CMK (cell line): ENCODE measurements at places on chromosomes 13 and 19.
A peak's percentile ranks its signal among the peaks of the same experiment; 100 is the strongest.

DNA sequence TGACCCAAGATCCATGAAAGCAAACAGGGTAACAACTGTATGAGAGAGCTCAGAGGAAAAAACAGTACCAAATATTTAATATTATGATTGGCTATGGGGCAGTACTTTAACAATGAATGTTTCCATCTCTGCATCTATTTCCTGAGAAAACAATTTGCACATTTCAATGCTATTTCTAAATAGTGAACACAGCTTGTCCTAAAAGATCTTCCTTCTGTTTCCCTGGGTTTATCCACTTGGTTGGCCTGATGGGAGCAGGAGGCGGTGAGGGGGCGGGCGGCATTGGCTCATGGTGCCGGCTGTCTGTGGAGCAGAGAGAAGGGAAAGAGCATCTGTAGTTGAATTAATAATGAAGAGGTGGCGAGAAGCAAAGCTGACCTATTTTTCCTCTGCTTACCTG is 291.4 kb downstream of the DCLK1 start:
- DNase-seq, result no peak

DNA sequence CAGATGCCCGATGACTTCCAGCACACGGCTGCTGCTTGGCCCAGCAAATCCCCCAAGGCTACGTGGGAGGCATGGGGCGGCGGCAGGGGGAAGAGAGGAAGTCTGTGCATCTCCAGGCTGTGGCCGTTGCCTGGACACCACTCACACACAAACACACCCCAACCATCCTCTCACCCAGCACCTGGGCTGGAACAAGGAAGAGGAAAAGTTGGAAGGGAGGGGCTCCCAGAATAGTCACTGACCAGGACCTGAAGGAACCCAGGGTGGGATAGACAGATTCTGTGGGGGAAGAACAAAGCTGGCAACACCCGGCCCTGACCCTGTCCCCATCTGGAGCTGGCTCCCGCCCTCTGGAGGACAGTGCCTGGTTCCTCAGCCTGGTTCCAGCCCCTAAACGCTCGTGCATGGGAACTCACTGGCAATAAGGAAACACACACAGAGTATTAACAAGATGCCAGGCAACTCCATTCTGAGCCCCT is 11.2 kb downstream of the PPP6R1 start:
- no peak for DNase-seq

GRCh38 chr13:75744127-75744526 is 108.0 kb downstream of the LMO7 start:
- no peak for DNase-seq

DNA sequence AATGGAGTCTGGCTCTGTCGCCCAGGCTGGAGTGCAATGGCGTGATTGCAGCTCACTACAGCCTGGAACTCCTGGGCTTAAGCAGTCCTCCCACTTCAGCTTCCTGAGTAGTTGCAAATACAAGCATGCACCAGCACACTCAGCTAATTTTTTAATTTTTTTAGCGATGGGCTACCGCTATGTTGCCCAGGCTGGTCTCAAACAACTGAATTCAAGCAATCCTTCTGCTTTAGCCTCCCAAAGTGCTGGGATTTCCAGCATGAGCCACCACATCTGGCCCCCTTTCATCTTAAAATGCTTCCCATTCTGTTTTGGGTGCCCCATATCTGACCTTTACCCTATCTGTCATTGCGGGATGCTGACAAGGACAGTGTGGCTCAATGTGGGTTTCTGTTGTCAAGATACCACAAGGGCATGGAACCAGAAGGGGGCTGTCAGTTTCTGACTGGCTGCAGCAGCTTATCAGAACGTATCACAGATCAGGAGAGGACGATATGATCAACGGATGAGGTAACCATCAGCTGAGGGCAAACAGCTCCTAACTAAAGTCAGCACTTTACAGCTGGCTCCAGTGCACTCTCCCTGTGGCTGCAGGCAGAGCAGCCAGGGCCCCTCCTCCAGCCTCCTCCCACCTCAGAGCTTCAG is 32.4 kb downstream of the GPR42 start:
- DNase-seq, result peak; percentile 39

GRCh38 chr19:14830702-14831101 is 4.3 kb downstream of the OR7A5 start:
- DNase-seq, result no peak

DNA sequence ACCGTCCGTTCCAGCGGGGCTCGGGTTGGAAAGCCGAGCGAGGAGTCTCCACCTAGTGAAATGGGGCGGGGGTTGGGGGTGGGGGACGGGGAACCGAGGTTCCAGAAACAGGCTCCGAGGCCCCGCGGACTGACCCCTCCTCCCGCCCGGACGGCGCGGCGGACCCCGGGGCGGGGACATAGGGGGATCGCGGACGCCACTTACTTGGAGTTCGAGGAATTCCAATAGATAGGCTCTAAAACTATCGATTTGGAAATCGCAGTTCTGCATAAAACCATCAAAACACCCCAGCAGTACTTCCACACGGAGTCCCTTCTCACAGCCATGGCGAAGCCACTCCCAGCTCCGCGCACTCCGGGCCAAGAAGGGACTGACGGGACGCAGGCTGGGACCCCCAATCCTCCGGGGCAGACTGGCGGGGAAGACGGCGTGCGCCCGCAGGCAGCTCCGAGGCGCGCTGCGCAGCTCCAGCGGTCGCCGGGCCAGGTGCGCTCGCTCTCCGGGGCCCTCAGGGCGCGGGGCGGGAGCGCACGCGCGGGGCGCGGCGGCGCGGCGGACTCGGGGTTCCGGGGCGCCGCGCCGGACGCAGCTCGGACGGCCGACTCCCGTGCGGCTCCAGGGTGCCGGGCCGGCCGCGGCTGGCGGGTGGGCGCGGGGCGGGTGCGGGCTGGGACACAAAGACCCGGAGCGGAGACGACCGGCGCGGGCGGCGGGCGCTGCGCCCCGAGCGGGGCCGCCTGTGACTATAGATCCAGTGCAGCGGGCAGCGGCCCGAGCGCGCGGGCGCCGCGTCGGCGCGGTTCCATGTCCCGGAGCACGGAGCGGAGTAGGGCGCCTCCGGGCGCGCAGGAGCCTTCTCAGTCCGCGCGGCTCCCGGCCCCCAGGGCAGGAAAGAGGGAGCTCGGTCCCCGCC is 567 bp downstream of the EFNB2 start:
- DNase-seq, result no peak

- DNase-seq, result no peak
These were observed 82.6 kb downstream of the KATNAL1 start for GRCh38 chr13:30224732-30225131.

DNA sequence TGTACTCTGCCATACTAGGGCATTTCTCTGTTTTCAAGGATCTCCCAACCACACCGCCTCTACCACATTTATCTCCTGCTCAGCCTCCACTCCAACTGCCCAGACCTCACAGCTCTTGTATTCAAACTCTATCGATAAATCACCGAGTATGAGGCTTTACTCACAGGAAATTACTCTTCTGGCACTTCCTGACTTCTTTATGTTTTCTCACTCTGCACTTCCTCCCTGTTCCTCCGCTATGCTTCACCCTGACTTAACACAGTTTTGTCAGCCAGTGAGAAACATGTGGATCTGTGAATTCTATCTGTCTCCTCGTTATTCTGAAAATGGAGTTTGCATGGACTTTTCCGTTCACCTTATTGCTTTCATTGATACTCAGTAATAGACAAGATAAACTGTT is 2.6 kb upstream of the CARD8 start:
- no peak for DNase-seq

GRCh38 chr13:44780591-44781280 is 204.6 kb upstream of the TSC22D1 start:
- DNase-seq, result no peak

DNA sequence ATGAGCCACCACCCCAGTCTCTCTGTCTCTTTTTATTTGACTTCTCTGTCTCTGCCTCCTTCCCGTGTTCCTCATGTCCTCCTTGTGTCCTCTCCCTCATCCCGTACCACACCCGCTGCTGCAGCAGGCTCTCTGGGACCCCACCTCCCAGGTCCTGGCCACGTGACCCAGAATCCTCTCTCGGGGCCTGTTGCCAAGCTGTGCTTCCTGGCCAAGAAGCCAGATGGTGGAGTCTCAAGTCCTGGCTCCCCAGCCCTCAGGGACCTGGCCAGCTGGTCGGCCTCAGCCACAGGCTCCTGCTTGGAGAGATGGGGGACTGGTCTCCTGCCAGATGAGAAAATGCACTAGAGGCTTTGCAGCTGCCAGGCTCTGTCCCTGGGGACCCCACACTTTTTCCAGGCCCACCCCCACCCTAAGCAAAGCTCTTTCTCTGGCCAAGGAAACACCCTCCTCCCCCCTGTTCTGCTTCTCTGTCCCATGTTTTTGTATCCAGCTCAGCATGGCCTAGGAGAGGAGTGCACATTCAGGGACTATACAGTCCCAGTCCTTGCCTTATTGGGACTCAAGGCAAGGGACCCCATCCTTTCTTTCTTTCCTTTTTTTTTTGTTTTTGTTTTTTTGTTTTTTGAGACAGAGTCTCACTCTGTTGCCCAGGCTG is 34.3 kb upstream of the SHKBP1 start:
- no peak for DNase-seq

GRCh38 chr19:43675906-43676305 is 5.9 kb upstream of the PLAUR start:
- DNase-seq, result no peak

- no peak for DNase-seq
These were observed 26.8 kb upstream of the STARD13 start for GRCh38 chr13:33312150-33312860.

GRCh38 chr13:102589301-102589822 is 7.4 kb upstream of the TPP2 start:
- DNase-seq, result no peak

- no peak for DNase-seq
These were observed 463.2 kb downstream of the KLF5 start for GRCh38 chr13:73521985-73522524.

- DNase-seq, result no peak
These were observed 1.9 kb downstream of the TEX26 start for GRCh38 chr13:30934381-30934780.

- DNase-seq, result peak; percentile 44
These were observed 65.9 kb downstream of the KCNRG start for GRCh38 chr13:50080911-50081678.

- no peak for DNase-seq
These were observed 10.1 kb upstream of the SOX1 start for GRCh38 chr13:112056739-112057438.

- DNase-seq, result no peak
These were observed 92.9 kb downstream of the FLT1 start for GRCh38 chr13:28402057-28402381.

GRCh38 chr13:48770372-48770771 is 116.6 kb downstream of the CYSLTR2 start:
- no peak for DNase-seq

DNA sequence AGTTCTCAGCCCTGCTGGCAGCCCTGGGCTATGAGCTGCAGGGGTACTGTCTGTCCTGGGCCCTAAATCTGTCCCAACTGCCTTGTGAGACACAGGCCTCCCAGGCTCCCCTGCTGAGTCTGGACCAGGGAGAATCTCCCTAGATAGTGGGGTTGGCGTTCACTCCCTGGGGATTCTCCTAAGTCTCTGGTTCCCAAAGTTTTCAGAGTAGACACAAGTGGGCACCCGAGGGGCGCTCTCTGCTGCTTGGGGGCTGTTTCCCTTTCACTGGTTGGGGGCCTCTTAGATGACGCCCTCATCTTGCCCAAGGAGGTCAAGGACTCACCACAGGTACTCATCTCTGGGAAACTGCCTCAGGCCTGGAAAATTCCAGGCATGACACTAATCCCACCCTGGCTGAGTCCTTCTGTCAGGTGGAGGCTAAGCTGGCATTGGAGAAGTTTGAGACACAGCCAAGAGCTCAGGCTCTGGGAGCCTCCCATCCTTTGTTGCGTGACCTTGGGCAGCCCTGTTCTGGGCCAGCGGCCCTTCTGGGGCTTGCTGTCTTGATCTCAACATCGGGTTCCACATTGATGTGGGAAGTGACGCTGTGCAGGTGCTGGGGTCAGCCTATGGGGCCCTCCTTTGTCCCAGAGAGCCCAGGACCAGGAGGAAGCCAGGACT is 3.9 kb downstream of the RPL18A start:
- DNase-seq, result no peak

- no peak for DNase-seq
These were observed 22.6 kb downstream of the ATP8B3 start for GRCh38 chr19:1789261-1790041.

GRCh38 chr13:50153876-50154275 is 138.6 kb downstream of the KCNRG start:
- DNase-seq, result no peak

DNA sequence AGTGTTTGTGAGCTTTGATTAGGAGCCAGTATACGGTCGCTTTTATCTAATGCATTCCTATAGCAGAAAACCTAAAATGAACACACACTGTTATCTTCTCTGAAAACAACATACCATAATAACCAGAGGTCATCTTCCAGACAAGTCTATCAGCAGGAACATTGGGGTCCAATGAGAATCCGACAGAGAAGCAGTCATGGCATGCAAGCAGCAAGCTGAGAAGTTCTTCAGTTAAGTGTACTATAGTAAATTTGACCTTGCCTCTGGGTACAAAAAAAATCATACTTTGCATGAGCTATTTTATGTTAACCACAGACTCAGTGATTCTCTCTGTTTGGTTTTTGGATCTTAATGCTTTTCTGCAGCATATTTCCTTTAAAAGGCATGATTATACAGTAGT is 1505.1 kb downstream of the PCDH9 start:
- DNase-seq, result peak; percentile 15
